CD4-positive, alpha-beta T cell treated with Interleukin-2 at 100 ng/mL for 4 hours (primary cell): ENCODE measurements at places on chromosomes 12 and 14.

DNA sequence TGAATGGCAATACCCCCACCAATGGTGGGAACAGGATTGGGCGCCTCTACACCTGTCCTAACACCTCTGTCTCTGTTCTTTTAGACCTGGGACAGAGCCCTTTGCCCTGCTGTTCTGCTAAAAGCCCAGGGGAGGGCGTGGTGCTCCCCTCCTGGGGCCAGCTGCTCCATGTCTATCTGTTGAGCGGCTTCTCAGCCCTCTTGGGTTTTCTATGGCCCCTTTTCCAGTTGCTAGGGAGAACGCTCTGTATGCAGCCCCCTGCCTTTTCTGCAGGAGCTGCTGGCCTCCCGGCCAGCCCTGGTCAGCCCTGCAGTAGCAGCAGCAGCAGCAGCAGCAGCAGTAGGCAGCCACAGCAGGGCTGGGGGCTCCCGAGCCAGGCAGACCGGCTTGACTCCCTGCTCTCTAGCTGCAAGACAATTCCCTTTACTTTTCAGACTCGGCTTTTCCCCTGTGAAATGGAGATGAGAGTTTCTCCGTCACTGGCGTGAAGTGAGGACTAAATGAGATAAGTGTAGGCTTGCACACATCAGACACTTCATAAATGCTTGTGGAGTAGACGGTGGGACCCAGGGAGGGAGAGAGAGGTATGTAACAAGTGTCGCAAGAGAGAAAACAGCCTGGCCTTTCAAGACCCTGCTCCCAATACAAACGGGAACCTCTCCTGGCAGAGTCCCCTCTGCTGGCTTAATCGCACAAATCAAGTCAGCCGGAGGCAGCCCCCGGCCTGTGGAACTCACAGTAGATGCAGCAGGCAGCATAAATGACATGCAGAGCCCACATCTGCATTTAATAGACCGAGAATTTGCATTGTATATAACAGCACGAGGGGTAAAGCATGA lies 1.0 kb downstream of the RTL1 start:
- DNase-seq: no peak

GRCh38 chr14:53663709-53664108 lies 292.9 kb downstream of the BMP4 start:
- no peak for DNase-seq

GRCh38 chr12:47014474-47014873 lies 64.9 kb upstream of the PCED1B start:
- no peak for DNase-seq

- no peak for DNase-seq
These were observed 3.5 kb downstream of the RAB15 start for GRCh38 chr14:64968651-64969050.

DNA sequence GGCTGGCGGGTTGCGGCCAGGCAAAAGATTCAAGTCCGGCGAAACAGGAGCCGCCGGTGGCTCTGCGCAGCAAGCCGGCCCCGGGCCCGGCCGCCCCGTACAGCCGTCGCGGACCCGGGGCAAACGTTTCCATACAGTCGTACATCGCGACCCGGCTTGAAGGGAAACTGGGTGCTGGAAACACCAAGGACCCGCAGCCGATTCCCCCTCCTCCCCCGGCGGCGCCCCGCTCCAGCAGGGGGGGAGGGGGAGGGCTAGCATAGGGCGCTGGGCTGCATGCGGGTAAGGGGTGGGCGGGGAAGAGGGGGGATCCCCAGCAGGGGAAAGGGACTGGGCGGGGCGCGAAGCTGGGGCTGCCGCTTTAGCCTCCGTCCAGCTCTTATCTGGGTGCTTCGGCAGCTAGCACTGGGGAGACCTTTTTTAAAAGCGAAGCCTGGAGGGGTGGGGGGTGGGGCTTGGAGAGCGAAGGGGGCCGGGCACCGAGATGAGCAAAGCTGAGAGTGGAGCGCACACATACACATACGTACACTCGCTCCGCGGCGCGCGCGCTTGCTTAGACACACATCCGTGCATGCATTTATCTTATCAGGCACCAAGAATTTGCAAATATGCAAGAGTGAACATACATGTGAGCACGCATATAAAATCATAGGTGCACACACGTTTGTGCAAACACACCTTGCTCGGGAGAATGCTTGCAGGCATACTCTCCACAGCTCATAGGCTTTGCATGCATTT lies 11.9 kb downstream of the RARG start:
- peak; percentile 77 for DNase-seq

DNA sequence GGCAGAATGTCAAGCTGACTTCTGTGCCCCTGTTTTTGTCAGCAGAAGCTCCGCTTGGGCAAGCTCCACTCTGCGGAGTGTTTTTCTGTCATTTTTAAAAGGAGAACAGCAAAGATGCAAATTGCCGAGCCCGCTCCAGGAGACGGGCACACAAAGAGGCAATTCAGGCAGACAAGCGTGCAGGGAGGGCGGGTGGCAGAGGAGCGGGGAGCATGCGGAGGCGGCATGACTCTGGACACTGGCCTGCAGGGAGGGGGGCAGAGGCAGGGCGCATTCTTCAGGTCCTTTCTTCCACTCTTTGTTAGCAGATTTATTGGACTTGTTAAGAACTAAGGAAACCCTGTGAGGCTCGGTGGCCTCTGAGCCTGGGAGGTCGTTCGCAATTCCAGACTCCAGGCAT lies 187.3 kb upstream of the RMST start:
- DNase-seq: no peak

GRCh38 chr12:112456029-112456428 lies 37.3 kb downstream of the PTPN11 start:
- DNase-seq: no peak

DNA sequence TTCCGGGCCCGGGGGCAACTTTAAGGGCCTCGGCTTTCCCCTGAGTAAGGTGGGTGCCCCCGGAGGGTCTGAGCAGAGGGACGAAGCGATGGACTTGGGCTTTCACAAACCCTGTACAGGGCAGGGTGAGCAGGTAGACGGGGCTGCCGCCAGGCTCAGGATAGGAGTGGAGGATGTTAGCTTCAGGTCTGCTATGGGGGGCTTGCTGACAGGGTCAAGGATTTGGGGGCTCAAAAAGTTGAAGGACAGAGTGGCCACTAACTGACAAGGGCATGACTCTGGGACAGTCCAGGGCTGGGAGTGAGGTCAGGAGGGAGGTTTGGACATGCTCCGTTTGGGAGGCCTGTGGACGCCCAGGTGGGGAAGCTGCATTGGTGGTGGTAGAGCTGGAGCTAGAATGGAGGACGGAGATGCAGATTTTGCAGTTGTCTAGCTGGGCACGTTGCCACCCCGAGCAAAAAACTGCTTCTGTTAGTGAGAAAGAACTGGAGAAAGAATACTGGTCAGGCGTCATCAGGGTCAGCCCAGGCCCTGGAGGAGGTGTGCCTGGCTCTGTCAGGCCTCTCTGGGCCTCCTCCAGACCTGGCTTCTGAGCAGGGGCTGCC lies 113.3 kb downstream of the ADGRD1 start:
- DNase-seq: no peak

DNA sequence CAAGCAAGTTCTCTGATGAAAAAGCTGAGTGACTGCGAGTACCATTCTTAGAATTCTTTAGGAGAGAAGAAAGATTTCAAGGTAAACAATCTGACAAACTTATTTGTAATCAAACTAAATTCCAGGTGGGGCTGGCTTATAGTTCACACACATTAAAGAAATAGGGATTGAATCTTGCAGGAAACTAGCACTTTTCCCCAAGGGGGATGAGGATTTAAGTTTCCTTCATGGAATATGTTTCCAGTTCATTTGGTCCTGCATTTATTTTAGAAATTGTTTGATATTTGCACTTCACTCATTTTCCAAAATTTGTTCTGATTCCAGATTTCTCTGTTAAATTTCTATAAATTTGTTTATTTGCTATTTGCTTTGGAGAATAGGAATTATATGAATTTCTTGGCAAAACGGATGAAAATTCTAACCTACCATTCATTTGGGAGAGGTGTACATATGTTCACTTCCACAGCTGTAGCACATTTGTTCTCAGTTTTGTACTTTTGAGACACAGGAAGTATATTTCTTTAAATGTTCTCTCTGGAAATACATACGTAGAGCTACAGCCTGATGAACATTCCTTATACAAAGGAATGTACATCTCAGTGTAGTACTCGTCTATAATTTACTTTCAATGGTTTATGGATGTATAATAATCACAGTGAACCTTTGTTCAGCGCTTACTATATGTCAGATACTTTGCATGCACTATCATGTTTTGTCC lies 145.5 kb downstream of the AKAP6 start:
- no peak for DNase-seq

- no peak for DNase-seq
These were observed 35.3 kb downstream of the KICS2 start for GRCh38 chr12:64186789-64187188.

- DNase-seq: no peak
These were observed 64.8 kb upstream of the BDKRB2 start for GRCh38 chr14:96139879-96140278.

DNA sequence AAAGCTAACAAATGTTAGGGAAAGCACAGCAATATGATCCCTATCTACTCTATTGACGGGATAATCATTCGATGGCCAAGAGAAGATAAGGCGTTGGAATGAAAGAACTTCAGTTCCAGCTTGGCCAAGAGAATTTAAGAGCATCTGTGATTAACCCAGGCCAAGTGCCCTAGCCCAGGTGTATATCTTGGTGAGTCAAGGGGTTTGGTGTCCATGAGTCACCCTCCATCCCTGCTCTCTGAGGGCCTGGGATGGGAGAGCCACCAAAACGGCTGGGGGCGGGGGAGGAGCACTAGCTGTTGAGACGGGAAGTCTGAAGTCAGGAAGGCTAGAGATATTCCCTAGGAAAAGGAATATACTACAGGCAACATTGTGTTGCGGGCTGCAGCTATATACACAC lies 13.0 kb downstream of the TBPL2 start:
- DNase-seq: no peak

GRCh38 chr14:33933386-33933933 lies 17.4 kb downstream of the EGLN3 start:
- DNase-seq: no peak

GRCh38 chr14:88488081-88488480 lies 66.7 kb downstream of the PTPN21 start:
- DNase-seq: no peak

DNA sequence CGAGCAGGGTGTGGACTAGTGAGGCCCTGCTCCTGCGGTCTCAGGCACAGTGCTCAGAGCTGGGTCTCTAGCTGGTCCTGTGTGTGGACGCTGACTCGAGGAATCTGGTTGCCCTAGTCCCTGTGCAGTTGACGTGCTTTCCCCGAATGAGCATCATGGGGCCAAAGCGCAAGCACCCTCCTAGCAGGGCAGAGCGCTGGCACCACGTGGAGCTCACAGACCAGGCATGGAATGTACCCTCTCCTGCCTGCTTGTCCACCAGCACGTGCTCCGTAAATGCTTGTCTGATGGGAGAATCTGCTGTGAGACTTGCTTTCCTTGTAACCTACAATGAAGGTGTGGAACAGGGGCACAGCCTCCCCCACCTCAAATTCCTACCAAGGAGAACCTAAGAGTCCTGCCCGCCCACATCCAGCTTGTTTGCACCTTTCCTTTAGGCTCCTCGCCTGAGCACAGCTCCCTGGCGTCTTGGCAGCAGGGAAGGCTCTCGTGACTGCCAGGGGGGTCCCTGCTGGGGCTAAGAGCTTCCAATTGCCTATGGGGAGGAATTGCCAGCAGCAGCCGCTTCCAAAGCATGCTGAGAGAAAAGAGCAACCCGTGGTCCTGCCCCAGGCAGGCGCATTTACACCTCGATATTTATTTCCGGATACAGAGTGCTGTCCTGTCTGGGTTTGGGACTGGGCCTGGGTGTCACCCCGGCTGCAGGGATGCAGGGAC lies 125.0 kb downstream of the PIWIL1 start:
- DNase-seq: no peak

DNA sequence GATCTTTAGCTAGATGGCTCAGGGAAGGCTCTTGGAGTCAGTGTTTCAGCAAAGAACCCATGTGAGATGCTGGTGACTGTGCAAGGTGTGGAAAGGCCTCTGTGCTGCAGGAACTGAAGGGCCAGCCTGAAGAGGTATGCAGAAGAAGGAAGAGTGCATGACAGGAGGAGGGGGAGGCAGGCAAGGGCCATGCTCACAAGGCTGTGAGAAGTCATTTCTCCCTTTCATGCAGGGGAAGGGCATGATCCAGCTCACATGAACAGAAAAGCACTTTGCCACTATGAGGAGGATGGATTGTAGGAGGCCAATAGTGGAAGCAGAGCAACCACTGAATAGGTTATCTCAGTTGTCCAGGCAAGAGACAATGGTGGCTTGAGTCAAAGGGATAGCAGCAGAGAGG lies 83.7 kb downstream of the SSPN start:
- no peak for DNase-seq

DNA sequence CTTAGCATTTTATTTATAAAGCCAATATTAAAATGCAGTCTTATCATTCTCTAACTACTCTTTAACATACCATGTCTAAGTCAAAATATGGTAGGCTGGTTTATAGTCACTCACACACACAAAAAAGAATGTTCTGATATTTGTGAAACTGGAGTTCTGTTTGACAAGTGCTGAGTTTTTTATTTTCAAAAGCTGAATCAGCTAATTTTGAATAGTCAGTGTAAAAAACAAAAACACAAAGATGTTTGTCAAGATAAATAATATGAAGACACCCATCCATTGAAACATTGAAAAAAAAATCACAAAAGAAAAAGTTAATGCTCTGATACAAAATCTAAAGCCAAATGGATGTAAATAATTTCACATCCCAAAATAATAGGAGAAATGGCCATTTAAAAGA lies 231.5 kb downstream of the MED13L start:
- no peak for DNase-seq

- DNase-seq: no peak
These were observed 45.5 kb downstream of the KTN1 start for GRCh38 chr14:55625481-55625880.

GRCh38 chr12:15443611-15444010 lies 121.3 kb downstream of the PTPRO start:
- DNase-seq: no peak

DNA sequence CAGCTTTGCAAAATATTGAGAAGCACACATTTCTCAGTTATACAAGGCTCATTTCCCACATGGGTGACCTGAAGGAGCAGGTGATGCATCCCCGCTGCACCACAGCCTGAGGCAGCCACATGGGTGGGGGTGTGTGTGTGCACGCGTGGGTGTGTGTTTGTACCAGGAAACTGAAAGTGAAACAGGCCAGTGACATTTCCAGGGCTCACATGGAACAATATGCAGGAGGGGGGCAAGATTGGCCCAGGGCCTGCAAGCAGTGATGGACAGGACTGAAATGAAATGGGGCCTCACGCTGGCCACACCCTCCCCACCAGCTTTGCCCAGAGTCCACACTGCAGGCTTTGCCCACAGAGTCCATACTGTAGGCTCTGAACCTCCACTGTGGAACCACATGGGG lies 154.2 kb upstream of the PARP11 start:
- peak; percentile 72 for DNase-seq

DNA sequence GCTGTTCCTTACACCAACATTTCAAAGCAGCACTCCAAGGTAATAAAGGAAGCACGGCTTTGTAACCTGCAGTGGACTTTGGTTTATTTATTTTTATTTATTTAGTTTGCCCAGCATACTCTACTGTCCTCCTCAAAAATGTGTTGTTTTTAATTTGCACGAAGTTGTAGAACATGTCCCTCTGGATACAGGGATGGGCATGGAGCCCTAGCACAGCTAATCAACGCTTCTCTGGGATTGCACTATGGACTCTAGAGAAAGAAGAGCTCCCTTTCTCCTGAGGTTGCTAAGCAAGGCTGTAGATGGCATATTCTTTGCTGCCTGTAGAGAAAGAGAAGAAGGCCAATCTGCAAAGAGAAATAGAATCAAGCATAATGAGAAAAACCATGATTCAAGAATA lies 5.9 kb upstream of the ANAPC5 start:
- no peak for DNase-seq
